NCI-H1694 (cell line): ENCODE measurements at places on chromosomes 5 and 9.
A peak's percentile ranks its signal among the peaks of the same experiment; 100 is the strongest.

GRCh38 chr5:126450346-126450745 lies 27.1 kb downstream of the GRAMD2B start:
- DNase-seq: no peak

- no peak for DNase-seq
Observed at GRCh38 chr5:55160493-55161209, 680 bp downstream of the GPX8 start.

DNA sequence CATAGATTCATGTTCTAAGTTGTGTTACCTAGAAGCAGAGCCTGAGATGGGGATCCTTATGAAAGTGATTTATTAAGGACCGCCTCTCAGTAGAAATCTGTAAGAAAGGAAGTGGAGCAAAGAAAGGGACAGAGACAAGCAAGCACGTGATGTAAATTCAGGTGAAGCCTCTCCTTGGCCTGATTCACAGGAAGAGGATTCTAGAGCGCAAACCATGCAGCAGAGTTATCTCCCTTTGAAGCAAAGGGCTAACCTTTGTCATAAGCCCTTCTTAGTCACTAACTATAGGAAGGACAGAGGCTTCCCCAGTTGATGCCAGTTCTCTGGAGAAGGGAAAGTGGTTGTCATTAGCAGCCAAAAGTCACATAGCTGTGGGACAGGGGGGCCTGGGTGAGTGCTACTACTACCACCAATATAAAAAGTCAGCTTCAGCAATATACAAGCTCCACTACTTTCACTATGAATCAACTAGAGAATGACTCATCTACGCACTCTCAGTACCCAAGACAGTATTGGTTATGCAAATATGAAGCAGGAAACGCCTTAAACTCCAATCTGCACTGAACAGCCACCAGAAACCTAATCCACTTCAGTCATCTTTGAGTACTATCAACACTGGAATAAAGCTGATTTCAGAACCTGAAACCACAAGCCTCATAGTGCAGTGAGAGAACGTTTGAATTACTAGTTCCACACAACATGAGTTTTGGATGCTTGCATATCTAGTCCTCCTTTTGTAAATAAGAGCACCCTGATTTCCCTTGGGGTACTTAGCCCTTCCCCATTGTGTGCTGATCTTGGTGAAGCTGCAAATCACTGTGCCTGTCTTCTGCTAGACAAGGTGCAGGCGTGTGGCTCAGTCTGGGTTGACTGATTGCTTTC lies 162.7 kb downstream of the ZNF608 start:
- no peak for DNase-seq

- no peak for DNase-seq
Observed at GRCh38 chr9:136302527-136302926, 1.4 kb downstream of the CCDC187 start.

GRCh38 chr9:126694206-126695081 lies 80.7 kb downstream of the LMX1B start:
- DNase-seq: no peak

- DNase-seq: no peak
Observed at GRCh38 chr9:95666096-95666784, 149.5 kb upstream of the PTCH1 start.

DNA sequence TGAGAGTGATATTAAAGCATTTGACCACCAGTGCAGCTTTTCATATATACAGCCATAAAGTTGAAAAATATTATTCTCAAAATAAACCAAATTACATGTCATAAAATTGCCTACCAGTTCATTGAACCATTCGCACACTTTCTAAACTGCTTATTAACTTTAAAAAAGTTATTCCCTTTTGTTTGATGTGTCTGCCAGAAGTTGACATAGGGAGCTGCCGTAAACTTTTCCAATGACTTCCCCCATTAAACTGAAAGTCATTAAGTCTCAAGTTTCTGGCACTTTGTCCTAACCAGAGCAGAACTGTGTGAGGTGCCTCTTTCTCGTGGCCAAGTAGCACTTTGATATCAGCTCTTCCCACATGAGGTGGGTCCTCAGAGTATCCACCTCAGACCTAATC lies 582.0 kb upstream of the DMAC1 start:
- DNase-seq: no peak

DNA sequence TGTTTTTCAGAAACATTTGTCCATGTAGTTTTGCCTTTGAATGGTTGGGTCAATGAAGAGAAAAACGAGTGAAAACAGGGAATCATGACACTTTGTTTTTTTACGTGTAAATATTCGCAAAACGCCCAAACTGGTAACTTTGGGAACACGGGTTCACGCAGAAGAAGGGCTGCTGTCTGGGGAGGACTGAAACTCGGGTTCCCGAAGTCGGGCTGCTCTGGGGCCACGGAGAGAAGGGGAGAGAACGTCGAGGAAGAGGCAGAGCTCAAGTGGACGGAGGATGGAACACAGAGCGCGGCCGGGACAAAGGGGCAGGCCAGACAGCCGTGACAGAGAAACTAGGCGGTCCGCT lies 478 bp upstream of the SETD9 start:
- no peak for DNase-seq

DNA sequence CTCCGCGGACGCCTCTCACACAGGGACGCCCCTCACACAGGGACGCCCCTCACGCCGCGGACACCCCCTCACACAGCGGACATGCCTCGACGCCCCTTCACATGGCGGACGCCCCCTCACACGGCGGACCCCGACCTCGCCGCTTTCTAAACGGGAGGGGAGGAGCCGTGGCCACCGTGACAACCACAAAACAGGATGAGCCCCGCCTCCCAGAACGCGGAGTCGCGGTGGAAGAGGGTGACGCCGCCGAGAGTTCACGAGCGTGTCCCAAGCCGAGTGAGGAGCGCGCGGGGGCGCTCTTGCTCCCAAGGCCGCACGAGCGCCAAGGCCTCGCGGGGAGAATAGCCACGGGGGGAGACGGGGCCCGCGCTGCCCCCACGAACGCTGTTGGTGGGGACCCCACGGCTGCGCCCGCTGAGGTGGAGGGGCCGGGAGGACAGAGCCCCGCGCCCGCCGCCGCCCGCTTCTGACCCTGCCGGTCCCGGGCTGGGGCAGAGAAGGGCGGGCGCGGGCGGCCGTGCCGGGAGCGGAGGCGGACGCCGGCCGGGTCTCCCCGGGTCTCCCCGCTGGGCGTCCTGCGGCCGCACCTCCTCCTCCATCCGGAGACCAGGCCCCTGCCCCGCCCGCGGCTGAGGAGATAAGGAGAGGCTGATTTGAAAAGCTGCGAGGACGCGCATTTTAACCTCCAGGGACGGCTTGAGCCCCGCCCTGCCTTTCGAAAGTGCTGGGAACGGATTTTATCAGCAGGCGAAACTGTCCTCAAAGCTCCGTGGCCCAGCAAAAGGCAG lies 3.9 kb upstream of the NKD2 start:
- no peak for DNase-seq

GRCh38 chr5:78899922-78900362 lies 85.2 kb downstream of the ARSB start:
- DNase-seq: peak; percentile 43

GRCh38 chr9:81588148-81588871 lies 101.0 kb downstream of the TLE1 start:
- DNase-seq: no peak

GRCh38 chr5:173954671-173955521 lies 34.1 kb upstream of the C5orf47 start:
- no peak for DNase-seq

- DNase-seq: no peak
Observed at GRCh38 chr9:89608641-89609335, 4.0 kb downstream of the GADD45G start.

DNA sequence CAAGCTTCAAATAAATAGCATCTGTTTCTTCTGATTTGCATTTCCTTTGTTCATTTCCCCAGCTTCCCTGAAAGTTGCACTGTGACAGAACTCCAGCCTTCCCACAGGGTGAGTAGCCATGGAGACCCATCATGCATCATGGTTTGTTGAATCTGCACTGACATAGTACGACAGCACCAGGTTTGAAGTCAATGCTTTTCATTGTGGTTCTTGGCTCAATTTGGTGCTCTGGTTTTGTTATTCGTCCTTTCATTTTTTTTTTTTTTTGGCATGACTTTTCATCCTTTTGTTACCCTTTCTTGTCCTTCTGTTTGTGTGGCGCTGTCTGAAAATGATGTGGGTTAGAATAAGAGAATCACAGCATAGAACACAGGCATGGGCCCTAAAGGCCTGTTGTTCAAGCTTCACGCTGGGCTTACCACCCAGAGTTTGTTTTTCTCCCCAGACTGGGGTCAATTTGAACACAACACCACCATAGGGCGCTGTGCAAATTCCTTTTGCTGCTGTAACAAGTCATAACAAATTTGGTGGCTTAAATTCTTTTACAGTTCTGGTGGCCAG lies 206.2 kb upstream of the CDH10 start:
- DNase-seq: no peak

DNA sequence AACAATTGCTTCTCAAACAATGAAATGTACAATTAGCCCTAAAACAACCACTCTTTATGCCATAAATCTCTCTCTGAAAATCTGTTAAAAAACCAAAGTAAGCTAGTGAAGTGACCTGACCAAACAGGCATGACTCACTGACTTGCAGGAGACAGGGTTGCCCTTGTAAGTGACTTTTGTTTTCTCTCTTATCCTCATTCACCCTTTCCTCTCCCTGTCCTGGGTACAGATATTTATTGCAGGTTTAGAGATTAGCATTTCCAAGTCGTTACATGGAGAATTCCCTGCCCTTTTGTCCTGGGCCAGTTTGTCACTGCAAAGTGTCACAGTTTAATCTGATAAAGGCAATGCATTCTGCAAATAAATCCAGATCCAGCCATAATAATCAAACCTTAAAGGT lies 484.2 kb downstream of the IRX1 start:
- no peak for DNase-seq

DNA sequence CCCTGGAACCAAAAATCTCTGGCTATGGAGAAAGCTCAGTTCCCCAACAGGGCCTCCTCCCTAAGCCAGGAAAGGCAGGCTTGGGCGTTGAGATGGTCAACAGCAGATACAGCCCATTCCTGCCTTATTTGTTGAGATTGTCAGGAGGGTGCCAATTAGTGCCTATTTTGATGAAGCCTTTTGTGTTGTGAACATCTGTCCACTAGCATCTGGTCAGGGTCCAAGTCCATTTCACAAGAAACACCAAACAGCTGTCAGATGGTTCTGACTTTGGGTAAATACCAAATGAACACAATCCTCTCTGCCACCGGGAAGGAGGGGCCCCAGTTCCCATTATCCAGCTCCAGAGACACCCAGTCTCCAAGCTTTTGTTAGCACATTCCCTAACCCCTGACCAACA lies 19.9 kb downstream of the SEMA6A start:
- DNase-seq: peak; percentile 35

DNA sequence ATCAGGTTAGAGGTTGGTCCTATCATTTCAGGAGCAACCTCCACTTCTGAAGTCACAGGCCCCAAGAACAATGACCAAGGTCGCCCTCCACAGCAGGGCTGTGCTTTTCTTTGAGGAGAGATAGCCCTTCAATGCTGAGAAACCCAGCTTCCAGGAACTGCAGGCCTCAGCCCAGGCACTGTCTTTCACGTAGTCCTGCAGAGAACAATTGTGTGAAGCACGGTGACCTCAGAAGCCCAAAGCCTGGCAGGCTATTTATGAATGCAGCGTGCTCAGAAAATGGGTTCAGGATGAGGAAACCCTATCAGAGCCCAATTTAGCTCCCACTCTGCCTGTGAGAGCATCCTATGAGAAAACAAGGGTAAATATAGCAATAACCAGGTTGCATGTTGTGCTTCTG lies 388.3 kb downstream of the PLK2 start:
- DNase-seq: no peak

DNA sequence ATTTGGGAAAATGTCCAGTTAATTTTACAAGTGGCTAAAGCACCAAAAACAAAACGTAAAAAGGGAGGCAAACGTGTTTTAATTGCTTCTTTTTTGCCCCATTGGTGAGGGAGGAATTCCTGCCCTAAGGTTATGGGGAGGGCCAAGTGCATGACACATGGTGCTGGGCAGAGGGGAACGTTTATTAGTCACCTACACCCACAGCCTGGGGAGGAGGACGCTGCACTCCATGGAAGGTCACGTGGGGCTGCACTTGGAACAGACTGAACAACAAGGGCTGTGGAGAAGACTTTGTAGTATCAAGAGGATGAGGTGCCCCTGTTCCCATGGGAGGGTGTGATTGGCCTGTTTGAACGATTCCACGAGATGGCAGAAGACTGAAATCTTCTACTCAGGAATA lies 13.7 kb upstream of the ADAMTS16 start:
- no peak for DNase-seq

DNA sequence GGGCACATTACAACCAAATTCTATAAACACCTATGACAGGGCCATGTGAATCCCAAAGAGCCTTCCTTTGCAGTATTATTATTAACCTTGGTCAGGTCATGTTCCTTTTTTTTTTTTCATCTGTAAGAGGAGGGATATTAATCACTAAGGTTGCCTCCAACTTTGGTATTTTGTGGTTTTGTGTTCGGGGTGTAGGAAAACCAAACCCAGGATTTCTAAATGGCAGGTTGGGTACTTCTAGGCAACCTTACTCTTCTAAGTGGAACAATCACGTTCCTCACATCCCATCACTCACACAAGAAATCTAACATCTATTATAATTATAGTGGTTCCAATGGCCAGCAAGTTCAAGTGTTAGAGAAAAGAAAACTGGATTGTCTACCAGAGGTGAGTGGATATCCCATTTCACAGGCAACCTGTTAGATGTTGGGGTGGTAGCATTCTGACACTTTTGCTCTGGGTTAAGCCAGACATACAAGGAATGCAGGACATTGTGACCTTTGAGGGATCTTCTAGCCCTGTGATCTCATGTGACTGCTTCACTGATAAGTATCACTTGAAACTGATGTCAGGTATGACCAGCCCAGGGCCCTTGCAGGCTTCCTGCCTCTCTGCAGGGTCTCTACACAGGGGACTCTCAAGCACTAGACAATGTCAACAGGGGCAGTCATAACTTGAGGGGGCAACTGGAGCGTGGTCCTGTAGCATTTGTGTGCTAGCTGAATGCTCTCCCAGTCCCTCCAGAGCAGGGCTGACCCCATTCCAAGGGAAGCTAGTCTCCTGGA lies 126.2 kb upstream of the VLDLR start:
- DNase-seq: no peak

DNA sequence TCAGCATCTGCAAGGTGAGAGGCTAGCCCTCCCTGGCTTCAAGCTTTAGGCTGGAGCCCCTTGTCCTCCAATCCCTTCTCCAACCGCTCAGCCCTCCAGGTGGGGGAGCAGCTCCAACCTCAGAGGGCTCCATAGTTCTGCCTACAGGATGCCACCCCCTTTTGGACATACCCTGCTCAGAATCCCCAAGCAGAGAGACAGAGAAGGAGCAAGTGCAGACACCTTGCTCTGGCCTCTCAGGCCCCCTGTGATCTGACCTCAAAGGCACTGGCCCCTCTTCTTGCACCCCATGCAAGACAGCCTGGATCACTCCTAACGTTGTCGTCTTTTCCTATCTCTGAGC lies 101.6 kb downstream of the C5orf15 start:
- DNase-seq: no peak

GRCh38 chr9:31674264-31674663 lies 710.2 kb upstream of the ACO1 start:
- DNase-seq: no peak

- no peak for DNase-seq
Observed at GRCh38 chr5:68288707-68289134, 73.2 kb downstream of the PIK3R1 start.
